Hematopoietic multipotent progenitor cell treated with erythropoietin and hydrocortisone succinate and interleukin-3 and kit ligand, for 6 days (in vitro differentiated cells): ENCODE measurements at places on chromosomes 3 and 15.

- DNase-seq, result no peak
These were observed 198.5 kb upstream of the ARPP21 start for GRCh38 chr3:35440826-35441225.

DNA sequence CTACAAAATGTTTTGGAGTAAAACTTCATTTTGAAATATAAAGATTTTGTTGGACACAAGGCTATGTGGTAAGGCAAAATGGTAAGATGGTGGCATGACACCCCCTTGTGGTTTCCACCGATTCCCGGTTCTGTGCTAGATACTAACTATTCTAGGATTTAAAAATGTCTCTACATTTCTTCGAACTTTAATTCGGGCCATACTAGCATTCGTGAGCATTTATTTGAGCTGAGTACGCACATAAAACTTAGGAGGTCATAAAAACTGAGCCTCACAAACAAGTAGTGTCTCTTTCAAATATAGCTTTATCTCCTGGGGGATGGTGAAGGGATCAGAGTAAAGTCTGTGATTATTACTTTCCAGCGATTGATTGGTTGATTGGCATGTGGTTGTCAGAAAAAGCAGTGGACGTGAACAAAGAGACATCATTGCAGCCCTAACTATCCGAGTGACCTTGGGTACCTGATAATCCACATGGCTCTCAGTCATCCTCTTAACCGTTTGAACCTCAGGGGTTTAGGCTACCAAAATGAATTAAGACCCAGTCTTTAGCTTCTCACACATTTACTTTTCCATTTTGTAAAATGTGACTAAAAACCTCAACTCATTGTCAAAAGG, 1.1 kb upstream of the ZNF639 start:
- peak; percentile 72 for DNase-seq

GRCh38 chr15:77620297-77620696, 12.4 kb downstream of the LINGO1 start:
- DNase-seq, result no peak

GRCh38 chr15:84874981-84875699, 9.3 kb upstream of the SLC28A1 start:
- no peak for DNase-seq

- DNase-seq, result no peak
These were observed 139.1 kb downstream of the SAMMSON start for GRCh38 chr3:70138606-70139005.

GRCh38 chr15:76433798-76434400, 97.3 kb downstream of the ISL2 start:
- no peak for DNase-seq

DNA sequence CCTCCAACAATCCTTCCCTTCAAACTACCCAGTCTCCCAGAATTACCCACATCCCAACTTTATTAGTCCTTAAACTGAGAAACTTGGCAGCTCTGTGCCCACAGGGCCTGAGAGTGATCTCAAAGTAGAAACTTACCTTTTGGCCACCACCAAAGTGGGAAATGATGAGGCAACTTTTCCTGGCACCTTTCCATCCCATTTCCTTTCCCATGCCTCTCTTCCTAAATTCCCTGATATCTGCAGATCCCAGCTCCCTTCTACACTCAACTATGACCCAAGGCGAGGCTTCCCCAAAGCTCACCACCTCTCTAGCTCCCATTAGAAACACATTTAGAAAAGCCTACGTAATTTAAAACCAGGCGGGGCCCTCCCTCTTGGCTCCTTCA, 271.9 kb downstream of the FOXP1 start:
- no peak for DNase-seq

DNA sequence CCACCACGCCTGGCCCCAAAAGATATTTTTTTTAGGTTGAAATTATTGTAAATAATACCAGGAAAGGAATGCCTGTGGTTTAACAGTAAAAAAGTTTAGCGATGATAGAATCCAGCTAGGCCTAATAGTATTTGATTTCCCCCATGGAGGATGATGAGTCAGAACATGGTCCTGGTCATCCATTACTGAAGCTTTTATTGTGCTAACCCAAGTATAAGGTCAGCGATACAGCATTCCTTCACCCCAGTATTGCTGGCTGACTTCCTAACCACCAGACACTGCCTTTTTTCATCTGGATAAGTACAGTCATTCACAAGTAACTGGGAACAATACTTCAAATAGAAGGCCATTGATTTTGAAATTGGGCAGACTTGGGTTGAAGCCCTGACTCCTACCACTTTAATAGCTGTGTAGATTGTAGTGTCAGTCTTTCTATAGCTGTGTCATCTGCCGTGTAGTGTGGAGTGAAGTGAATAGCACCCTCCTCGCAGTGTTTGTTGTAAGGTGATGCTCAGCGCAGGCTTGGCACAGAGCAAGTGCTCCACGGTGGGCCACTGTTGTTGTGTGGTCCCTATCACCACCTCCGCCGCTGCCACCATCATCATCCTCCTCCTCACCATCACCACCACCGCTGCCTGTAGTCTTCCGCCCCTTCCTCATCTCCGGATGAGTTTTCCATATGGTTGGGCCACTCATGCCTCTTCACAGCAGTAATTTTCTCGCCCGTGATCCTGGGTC, 436.0 kb upstream of the TPM1 start:
- DNase-seq, result no peak

DNA sequence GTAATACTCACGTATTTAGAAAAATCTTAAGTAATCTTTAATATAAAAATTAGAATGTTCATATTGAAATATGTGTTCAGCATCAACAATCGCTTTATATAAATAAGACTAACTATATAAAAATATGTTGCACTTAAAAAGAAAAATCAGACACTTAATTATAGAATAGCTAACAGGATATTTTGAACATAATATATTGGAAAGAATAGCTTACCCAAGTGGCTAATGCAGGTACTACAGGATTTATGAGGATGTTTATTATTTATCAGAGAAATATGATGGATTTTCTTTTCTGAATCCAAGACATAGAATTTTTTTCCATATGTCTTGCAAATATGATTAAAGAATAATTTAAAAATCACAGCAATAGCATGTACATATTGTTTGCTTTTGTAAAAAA, 567.9 kb upstream of the GBE1 start:
- DNase-seq, result peak; percentile 29

GRCh38 chr3:140022066-140022770, 87.2 kb downstream of the CLSTN2 start:
- DNase-seq, result no peak

GRCh38 chr3:60142009-60142408, 1092.2 kb upstream of the CFAP20DC start:
- no peak for DNase-seq

GRCh38 chr3:2023959-2024358, 74.7 kb upstream of the CNTN4 start:
- DNase-seq, result peak; percentile 22

DNA sequence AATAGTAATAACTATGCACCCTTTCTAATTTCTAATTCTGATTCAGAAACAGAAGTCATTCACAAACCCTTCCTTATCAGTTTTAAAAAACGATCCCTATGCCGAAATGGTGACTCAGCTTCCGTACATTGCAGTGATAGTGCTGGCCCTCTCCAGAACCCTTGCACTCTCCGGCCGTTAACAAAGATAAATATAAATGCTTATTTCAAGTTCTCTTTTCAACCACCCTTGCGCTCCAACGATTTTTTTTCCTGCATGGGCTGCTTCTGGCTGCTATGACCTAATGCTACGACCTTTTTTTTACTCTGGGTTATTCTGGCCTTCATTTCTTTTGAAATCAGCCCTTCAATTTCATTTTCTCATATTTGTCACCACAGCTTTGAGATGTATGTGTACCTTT, 646.2 kb downstream of the NTRK3 start:
- peak; percentile 20 for DNase-seq

DNA sequence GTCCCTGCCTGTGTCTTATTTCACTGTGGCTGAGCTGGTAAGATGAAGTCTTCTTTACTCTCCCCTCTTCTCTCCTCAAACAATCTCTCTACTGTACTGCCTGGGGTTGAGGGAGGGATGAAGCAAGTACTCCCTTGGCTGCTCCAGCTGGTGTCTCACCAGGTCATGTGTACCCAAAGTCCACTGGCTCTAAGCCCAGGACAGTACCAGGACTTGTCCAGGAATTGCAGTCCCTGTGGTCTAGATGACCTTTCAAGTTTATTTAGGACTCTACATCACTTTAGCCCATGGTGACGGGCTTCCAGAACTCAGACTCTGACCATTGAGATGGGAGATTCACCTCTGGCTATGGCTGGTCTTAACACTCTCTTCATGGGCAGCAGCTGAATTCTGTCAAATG, 17.5 kb upstream of the SLC27A2 start:
- no peak for DNase-seq

GRCh38 chr3:69328103-69328962, 57.6 kb downstream of the FRMD4B start:
- no peak for DNase-seq

GRCh38 chr15:43317566-43318184, 12.7 kb downstream of the LCMT2 start:
- DNase-seq, result no peak

DNA sequence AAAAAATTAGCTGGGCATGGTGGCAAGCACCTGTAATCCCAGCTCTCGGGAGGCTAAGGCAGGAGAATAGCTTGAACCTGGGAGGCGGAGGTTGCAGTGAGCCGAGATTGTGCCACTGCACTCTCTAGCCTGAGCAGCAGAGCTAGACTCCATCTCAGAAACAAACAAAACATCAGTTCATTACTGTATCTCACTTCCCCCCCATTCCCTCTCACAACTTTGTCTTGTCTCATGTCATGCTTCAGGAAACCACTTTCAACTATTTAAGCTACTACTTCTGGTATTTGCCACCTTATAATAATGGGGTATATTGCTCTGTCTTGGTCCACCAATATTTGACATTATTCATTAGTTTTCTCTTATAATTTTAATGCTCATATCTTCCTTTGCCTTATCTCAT, 26.2 kb downstream of the PIK3CA start:
- no peak for DNase-seq

DNA sequence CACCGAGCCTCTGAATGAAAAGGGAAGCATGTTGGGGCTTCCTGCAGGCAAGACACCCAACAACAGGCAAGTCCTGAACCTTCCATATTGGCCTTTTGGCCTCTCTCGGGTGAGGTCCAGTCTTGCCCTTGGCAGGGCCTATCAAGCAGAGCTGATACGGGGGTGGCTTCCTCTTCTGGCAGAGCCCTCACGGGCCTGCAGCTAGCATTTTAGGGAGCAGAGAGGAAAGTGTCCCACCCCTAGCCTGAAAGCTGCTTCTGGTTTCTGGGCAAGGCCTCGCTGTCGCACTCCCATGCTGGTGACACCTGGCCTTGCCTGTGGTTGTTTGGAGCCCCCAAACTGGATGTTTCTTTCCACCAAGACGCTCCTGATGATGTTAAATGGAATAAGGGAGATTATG, 31.8 kb upstream of the CTSH start:
- no peak for DNase-seq

- no peak for DNase-seq
These were observed 624.5 kb upstream of the ROBO2 start for GRCh38 chr3:76415384-76415783.

- DNase-seq, result peak; percentile 56
These were observed 58.0 kb downstream of the CHAC1 start for GRCh38 chr15:41011055-41011815.

GRCh38 chr15:74995182-74995778, at the start of gene SCAMP5:
Gene SCAMP5, plus strand, starts transcription at chr15:74995563. Its CDS starts 16,277 bp downstream, at chr15:75011840.
- DNase-seq, result peak; percentile 99

GRCh38 chr15:66308531-66308930, 15.2 kb downstream of the DIS3L start:
- DNase-seq, result no peak

- no peak for DNase-seq
These were observed 108.4 kb downstream of the ZNF609 start for GRCh38 chr15:64568765-64569164.

- peak; percentile 97 for DNase-seq
These were observed 32.7 kb downstream of the SMAD3 start for GRCh38 chr15:67097930-67098740.

DNA sequence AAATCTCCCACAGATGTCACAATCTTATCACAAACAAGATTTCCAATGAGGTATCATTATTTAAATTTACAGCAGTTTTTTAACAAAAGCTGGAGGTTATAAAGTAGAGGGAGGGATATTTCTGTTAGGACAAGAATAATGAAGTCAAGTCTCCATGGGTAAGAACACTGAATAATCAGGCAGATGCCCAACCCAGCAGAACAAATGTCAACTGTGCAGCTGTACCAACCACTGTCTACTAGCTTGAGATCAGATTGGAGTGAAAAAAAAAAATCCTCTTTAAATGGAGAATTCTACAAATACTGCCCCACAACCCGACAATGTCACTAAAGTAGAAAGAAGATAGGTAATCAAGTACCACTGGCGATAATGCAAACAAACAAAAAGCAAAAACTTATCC, 30.3 kb downstream of the DHX36 start:
- DNase-seq, result no peak

DNA sequence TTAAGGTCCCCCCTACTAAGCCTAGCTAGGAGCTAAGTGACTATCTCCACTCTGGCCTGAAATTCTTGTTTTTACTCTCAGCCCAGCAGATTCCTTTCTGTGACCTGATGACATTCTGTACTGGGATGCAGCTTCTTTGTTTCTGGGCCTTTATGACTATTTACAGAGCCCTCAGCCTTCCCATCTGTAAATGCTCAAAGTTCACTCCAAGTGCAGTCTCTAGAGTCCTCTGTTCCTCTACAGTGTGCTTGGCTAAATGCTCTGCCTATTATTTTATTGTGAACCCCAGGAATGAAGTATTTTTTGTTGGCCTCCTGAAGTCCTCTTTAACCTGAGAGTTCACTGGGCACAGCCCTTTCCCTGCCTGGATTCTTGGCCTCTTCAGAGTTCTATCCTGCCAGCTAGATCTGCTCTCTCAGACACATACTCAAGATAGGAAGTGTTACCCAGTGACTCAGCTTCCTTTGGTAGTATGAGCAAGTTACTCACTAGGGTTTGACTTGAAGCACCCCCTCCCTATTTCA, 278.1 kb upstream of the P2RY1 start:
- DNase-seq, result no peak

DNA sequence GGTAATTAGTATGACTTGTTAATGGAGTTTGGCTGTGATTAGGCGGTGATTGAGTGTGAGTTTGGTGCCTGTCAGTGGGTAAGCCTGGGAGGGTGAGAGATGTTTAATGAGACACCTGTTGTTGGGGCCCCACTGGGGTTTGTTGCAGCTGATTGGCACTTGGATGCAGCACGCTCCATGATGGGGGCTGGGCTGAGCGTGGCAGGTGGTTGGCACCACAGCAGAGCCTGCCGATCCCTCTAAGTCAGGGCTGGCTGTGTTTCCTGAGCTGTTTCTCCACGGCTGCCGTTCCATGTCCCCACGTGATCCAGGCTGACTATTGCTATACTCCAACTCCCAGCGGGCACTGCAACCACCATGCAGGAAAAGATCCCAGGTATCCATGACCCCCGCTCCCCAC, 93.5 kb upstream of the ARRDC4 start:
- DNase-seq, result no peak

- no peak for DNase-seq
These were observed 4.1 kb downstream of the CORO2B start for GRCh38 chr15:68582864-68583263.

DNA sequence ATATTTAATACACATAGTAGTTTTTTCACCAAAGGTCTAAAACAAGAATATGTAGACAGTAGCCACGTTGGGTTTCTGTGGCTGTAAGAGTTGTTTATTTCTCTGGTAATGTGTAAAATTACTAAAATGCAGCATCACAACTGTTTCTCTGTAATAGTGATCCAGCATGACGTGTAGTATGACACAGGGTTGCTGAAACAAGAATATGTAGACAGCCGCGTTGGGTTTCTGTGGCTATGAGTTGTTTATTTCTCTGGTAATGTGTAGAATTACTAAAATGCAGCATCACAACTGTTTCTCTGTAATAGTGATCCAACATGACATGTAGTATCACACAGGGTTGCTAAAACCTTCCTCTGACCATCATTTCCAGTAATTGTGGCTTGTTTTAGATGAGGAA, 153.6 kb upstream of the ZNF717 start:
- DNase-seq, result no peak

- no peak for DNase-seq
These were observed 43.8 kb upstream of the TLE3 start for GRCh38 chr15:70141376-70142071.
